NCI-H2081 treated with DMSO at 0.1 percent for 48 hours (cell line): ENCODE measurements at places on chromosomes 7 and 10.

- peak; percentile 51 for DNase-seq
These were observed 138.7 kb upstream of the CELF2 start for GRCh38 chr10:10878963-10879362.

- no peak for DNase-seq
These were observed 278.2 kb downstream of the SNX13 start for GRCh38 chr7:17661982-17662585.

DNA sequence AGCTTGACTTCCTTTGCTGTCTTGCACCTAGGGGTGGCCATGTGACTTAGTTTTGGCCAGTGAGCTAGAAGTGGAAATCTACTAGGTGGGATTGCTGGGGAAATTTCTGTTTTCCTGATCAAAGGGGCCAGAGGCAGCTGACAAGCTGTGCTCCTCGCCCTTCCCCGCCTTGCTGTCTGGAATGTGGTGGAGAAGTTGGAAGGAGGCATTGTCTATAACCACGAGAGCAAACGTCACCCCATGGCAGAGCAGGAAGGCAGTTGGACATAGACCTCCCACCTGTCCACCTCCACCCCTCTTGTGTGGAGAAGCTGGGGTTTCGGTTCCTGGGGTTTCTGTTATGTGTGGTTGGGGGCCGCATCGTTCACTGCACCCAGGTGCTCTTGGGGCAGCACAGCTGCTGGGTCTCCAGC, 7.3 kb downstream of the SFRP5 start:
- DNase-seq, result no peak

GRCh38 chr7:122886357-122887081, at the start of gene CADPS2:
Gene CADPS2, minus strand, starts transcription at chr7:122886460. Its CDS starts 123 bp downstream, at chr7:122886337.
- peak; percentile 58 for DNase-seq

- peak; percentile 12 for DNase-seq
These were observed 69.4 kb downstream of the CCSER2 start for GRCh38 chr10:84397735-84398144.
